ENCODE measurements at places on chromosomes 7 and 10.

DNA sequence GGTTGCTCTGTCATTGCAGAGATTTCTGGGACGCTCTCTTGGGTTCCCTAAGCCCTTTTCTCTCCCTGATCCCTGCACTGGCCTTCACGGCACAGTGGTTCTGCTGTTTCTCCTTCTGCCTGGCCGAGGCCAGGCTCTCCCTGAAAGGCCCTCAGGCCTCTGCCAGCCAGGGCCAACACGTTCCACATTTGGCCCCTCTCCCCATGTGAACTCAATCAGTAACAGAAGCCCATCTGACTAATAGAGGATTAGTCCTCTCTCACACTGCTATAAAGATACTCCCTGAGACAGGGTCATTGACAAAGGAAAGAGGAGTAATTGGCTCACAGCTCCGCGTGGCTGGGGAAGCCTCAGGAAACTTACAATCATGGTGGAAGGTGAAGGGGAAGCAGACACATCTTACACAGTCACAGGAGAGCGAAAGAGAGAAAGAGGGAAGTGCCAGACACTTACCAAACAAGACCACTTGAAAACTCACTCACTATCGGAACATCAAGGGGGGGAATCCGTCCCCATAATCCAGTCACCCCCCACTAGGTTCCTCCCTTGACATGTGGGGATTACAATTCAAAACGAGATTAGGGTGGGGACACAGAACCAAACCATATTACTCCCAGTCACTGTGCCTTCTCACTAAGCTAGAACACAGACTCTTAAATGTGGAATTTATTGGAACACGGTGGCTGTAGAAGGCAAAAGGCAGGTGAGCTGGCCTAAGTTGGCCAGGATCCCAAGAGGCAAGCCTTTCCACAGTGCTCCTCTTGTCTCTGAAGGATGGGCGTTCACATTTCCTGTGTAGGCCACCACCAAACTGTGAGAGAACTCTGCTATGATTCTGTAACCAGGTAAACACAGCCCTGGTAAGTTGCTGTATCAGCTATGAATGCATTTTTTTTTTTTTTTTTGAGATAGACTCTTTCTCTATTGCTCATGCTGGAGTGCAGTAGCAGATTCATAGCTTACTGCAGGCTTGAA lies 8.8 kb downstream of the FZD8 start:
- DNase-seq, result no peak

DNA sequence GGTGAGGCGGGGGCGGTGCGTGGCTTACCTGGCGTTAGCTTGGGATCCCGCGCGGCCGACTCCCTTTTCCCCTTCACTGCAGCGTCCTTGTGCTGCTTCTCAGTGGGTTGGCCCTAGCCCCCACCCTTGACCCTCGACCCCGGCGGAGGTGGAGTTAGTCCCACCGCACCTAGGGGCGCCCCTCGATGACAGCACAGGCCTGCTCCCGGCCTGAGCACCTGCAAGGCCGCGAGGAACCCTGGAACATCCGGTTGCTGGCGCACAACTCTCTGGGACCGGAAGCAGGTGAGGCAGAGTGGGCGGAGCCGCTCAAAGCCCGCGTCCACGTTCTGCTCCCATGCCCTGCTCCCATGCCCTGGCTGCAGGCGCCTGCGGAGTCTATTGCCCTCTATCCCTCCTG lies 266.9 kb downstream of the USP6NL start:
- no peak for DNase-seq

DNA sequence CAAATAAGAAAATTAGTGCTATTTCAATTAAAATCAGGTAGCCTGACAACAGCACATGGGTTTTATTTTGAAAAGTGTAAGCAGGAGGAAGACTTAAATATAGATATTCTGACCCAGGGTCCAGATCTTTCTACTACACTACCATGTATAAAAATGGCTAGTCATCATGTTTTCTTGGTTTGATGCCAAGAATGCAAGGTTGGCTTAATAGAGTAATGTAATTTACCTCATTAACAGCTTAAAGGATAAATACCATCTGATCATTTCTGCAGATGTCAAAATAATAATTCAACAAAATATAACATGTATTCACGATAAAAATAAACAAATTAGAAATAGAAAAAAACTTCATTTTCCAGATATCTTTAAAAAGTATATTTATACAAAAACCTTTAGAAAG lies 39.4 kb downstream of the FRMD4A start:
- DNase-seq, result no peak

DNA sequence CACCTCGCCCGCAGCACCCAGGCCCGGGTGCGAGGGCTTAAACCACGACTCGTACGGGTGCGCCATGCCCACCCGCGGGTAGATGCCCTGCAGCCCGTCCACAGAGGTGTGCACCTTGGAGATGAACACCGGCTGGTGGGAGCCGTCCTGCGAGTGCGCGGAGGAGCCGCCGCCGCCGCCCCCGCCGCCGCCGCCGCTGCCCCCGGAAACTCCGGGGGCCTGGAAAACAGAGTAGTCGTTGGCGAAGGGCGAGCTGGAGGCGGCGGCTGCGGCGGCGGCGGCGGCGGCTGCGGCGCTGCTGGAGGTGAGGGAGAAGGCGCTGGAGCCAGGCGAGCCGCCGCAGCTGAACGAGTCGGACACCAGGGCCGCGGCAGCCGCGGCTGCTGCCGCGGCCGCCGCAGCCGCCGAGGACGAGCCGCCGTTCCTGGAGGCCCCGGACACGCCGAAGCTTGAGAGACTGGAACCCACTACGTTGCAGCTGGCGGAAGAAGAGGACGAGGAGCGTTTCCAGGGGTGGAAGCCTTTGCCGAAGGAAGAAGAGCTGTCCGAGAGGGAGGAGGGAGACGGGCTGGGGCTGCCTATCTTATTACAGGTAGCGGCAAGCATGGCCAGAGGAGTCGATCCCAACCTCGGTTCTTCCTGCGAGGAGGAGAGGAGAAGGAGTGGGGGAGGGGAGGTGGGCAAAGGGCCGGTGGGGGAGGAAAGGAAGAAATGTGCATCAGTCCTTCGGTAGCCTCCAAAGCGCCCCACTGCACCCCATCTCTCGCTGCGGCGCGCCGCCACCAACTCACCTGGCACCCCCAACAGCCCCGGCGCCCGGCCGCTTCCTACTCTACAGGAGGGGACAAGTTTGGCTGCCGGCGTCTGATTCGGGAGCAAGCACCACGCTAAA lies 1.3 kb downstream of the SP8 start:
- DNase-seq, result no peak

GRCh38 chr7:92527300-92528187 lies 776 bp downstream of the PEX1 start:
- peak; percentile 5 for DNase-seq

GRCh38 chr10:93941606-93942005 lies 47.8 kb downstream of the SLC35G1 start:
- DNase-seq, result no peak

DNA sequence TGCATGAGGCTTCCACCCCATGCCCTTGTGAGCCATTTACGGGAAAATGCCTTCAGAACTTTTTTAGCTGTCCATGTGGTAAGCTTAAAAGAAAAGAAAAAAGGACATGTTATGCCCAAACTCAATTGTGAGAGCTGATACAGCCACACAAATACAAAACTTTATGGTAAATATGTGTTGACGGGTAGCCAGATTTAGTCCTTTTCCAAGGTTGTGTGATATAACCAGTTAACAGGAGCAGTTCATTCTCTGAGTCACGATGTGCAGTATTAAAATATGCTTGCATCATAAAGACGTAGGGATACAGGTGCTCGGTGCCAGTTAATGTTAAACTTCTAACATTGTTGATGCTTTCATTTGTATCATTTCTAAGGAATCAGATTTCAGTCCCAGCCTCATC lies 350.4 kb downstream of the DNAJB6 start:
- no peak for DNase-seq

DNA sequence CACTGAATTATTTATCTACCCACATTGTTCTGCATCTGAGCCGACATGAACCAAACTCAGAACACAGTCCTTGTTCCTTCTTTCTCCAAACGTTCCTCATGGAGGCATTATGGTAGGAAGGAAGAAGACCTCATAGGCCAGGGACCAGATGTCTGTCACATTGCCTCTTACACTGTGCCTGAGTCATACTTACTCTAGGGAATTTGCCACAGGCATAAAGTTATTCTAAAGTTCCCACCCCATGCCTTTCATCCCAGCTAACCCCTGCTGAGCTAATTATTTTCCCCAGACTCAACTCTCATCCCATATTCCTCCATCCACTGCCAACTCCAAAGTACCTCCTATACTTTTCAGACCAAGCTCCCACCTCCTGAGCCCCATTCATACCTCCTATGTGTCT lies 21.2 kb downstream of the MAT1A start:
- no peak for DNase-seq

DNA sequence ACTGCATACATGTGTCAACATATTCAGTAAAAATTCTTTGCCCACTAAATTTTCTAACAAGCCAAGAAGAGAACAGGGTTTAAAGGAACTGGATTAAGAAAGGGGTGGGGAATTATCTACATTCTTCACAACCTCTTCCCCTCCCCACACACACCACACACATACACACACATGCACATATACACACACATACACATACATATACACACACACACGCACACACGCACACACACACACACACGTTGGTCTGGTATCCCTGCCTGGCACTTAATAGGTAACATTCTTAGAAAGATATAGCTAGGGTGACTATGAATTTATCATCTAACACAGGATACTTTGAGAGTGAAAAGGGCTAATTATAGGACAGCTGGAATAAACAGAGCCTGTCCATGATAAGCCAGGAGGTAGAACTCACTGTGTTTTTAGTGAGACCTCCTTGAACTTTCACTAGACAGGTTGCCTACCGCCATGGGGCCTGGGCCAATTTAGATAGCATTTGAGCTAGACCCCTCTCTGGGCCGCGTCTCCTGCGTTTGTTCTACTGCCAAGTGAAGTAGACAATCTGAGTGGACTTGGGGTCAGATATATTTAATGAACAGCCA lies 33.1 kb upstream of the EPC1 start:
- DNase-seq, result no peak

DNA sequence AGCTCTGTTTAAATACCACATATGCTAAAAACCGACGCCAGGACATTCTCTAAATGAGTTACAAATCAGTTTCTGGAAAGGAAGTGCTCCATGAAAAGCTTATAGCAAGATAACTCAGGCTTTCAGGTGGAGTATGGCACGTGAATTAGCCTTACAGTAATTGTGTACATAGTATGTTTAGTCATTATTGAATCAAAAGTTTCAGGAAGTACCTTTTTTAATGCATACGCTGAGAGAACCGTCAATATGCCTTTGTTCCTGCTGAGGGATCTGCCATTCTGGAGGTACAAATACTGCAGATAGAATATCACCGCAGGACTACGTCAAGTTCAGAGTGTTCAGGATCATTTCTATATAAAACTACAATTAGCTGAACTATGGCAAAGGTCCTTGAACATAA lies 45.7 kb downstream of the ANKMY2 start:
- no peak for DNase-seq

DNA sequence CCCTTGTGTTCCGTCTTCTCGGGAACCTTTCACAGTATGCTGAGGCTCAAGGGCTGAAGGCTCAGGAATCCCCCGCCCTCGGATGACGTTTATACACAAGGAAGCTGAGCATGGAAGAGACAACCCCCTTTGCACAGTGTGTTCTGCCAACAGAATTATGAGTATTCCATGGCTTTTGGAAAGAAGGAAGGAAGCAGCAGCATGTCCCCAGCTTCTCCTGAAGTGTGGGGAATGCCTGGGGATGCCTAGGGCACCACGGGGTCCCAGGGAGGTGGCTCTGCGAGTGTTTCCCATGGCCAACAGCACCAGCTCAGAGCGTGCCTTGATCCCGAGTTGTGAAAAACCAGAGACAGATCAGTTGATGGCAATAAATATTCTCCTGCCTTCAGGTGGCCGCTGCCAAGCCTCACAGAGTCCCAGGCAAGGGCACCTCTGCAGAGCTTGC lies 88.8 kb upstream of the DDC start:
- no peak for DNase-seq

- no peak for DNase-seq
Observed at GRCh38 chr7:43749383-43749940, 9.0 kb upstream of the BLVRA start.

DNA sequence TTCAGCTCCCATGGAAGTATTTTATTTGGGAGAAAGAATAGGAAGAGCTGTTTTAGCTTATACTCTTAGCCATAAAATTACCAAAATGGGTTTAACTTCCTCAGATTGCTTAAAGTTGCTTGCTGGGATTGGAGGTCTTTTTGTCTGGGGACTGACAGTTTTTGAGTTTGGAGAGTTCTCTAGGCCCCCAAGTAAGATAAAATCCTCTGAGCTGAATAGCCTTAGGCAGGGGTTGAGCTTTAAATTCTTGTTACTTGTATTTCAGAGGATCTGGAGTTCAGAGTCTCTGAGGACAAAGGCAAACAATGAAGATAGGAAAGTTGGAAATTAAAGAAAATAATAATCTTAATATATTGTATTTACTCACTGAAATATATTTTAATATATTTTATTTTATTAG lies 294.4 kb upstream of the DKK1 start:
- no peak for DNase-seq

DNA sequence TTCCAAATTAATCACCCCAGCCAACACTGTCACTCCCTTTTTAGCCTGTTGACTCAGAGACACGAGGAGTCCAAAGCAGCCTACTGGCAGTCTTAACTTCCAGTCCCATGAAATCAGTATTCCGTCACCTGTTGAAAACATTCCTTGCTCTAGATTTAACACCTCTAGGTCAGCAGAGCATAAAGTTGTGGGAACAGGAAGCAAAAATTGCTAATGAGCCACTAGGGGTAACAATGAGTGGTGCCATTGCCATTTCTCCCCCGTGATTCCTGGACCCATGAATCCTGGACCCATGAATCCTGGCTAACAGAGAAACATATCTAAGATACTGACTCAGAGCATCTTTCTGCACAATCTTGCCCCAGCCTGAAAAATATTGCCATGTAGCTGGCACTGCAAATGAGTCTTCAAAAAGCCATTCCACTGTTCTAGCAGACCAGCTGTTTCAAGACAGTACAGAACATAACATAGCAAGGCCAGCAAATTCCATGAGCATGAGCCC lies 252.7 kb upstream of the PTER start:
- DNase-seq, result no peak

DNA sequence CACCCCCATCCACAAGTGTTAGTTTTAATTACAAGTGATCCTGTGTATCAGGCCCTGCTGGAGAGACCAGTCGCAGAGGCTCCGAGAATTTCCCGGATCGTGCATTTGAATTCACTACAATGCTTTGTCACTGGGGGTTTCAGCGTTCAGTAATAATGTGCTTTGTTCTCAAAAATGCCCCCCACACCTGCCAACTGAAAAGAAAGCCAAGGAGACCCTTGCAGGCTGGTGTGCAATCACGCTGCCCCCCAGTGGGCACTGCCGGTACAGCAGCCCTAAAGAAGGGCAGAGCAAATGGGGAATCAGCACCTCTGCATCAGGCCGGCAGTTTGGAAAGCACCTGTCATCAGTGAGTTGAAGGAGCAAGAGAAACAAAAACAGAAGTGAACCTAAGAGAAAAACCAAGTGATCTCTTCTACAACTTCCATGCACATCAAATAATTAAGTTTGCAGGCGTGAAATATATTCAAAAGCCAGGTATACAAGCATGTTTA lies 177.6 kb downstream of the PARD3 start:
- DNase-seq, result no peak

DNA sequence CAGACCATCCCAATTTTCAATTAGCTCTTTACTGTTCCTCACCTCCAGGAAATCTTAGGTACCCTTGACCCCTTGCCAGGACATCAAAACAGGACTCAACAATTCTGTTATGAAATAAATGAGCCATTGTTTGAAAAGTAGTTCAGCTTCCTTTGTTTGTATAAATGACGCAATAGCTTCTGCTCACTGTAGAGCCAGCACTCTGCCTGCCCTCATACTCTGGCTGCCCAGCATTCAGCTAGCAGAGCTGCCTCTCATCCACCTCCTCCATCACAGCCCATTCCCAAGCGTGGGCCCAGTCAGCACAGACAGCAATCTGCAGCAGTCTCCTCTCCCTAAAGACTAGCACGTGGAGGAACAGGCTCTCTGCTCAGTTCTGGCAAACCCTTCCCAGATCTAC lies 478.6 kb downstream of the GRID1 start:
- DNase-seq, result no peak

All from stimulated activated CD4-positive, alpha-beta T cell treated with anti-CD3 and anti-CD28 coated beads, TNF-alpha, amount 100 ng/mL, for 1 hour (primary cell).